ENCODE measurements at places on chromosomes 7 and 10.

DNA sequence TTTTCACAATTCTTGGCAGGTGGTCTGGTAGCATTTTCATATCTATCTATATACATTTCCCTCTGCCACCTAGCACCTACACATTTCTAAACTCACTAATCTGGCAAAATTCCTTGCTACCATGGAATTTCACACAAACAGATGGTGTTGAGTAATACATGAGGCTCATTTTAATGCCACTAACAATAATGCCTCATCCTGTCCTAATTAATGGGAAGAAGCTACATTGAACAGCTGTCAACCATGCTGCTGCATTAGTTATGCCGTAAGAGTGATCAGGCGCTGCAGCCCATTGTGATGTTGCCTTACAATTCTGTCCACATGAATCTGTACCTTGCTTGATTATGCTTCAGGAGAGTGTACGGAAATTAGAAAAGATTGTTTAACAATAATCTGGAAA is 23.2 kb downstream of the COL1A2 start:
- no peak for DNase-seq

- DNase-seq, result peak; percentile 69
Measured at GRCh38 chr10:102815790-102816549, 21.2 kb downstream of the CYP17A1 start.

- no peak for DNase-seq
Measured at GRCh38 chr10:58152673-58153263, 114.9 kb downstream of the IPMK start.

DNA sequence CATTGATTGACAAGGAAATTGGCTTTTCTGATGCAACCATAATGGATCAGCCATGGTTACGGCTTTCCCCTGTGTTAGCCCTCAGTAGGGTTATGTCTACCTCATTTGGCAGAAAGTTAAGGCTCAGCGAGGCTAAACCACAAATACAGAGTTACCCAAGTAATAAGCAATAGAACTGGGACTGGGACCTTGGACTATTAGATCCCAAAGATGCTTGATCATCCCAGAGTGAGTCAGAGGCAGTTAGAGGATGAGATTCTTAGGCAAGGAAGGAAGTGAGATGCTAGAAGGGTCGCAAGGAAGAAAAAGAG is 401.4 kb downstream of the TNS3 start:
- DNase-seq, result no peak

DNA sequence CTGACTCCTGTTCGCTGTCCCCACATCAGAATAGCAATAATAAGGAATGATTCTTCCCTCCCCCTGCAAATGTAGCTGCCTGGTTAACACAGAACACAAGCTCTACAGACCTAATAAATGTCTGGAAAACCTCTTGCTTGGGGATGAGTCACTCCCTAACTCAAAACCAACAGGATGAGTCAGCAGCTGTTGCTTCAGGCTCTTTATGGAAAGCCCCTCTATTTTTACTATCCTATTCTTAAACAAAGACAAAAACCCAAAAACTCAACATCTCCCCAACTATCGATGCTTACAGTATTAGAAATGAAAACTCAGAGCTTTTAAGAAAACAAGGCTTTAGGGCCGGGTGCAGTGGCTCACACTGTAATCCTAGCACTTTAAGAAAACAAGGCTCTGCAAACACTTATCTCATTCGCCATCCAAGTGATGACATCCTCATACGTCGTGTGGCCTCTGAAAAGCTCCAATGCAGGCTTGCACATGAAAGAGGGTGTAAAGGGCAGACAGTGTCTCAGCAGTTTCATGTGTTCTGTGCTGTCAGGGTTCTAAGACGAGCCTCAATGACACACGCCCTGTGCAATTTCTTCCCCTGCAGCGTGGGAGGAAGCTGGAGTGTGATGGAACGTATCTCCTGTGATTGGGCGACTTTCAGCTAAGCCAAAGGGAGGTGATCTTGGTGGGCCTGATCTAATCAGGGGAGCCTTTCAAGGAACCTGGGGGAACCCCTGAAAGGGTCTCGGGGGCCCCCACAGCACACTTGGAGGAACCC is 70.1 kb downstream of the AMZ1 start:
- peak; percentile 98 for DNase-seq

DNA sequence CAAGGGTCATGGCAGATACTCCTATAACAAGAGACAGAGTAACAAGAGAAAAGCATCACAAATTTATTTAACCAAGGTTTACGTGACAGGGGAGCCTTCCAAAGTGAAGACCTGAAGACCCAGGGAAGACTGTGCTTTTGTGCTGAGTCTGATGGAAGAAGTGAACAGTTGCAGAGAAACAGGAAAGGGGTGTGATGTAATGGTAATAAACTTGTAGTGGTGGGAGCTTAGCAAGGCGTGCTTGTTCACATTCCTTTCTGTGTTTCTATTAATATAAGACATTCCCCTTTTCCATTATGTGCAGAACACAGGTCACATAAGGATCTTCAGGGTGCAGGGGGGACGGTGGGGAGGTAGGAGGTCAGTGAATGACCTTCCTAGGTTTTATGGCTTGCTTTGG is 25.5 kb upstream of the C10orf67 start:
- DNase-seq, result no peak

GRCh38 chr7:108211382-108212201 is 81.4 kb upstream of the LAMB4 start:
- DNase-seq, result peak; percentile 12

GRCh38 chr10:63977329-63977923 is 456.2 kb downstream of the REEP3 start:
- peak; percentile 7 for DNase-seq

DNA sequence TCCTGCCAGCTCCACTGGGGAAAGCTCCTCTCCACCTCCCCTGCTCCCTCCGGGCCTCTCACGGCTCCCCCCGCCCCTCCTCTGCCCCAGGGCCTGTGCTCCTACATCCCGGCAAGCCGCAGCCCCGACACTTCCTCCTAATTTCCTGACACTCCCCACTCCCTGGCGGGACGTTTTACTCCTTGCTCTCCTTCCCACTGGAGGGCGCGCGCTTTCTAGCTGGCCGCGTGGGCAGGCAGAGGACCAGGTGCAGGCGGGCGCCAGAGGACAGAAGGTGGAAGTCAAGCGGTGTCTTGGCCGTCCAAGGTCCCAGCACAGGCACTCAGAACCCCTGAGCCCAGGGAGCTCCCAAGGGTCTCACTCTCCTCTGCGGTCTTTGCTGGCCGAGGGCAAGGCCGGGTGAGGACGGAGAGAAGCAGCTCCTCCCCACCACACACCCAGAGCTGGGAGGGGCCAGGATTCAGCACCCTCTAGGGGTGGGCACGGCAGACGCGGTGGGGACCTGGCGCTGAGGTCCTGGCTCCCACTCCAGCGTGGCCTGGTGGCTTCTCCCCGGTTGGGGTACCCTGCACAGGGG is 19.1 kb downstream of the ADAM8 start:
- no peak for DNase-seq

- DNase-seq, result peak; percentile 78
Measured at GRCh38 chr7:30459591-30460245, 18.9 kb downstream of the NOD1 start.

GRCh38 chr7:106152313-106152665 is 40.2 kb upstream of the SYPL1 start:
- DNase-seq, result no peak

DNA sequence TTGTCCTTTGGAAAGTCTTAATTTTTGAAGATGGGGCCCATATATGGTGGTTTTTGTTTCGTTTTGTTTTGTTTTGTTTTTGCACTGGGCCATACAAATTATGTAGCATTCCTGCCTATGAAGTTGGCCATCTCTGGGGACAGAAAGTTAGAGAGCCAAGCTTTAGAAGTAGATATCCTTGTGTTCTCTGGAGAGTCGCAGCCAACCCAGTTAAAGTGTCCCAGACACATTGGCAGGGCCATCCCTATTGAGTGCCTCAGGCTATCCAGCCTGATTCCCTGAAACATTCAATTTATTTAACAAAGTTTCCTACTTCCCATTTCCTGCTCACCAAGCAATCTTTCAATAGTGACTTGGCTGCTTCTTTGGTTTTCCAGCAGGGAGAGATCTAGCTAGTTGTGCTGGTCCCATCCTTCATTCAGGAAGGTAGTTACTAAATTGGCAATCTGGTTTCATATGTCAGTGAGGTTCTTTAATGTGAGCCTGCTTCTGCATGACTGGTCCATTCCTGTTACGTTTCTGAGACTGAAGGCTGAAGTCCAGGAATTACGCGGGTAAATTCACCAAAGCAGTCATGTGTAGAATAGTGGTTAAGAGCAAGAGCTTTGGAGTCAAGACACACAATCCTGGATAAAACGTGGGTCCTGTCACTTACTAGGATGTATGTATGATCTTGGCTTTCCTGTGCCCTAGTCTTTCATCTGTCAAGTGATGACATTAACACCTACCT is 49.3 kb upstream of the HBP1 start:
- no peak for DNase-seq

DNA sequence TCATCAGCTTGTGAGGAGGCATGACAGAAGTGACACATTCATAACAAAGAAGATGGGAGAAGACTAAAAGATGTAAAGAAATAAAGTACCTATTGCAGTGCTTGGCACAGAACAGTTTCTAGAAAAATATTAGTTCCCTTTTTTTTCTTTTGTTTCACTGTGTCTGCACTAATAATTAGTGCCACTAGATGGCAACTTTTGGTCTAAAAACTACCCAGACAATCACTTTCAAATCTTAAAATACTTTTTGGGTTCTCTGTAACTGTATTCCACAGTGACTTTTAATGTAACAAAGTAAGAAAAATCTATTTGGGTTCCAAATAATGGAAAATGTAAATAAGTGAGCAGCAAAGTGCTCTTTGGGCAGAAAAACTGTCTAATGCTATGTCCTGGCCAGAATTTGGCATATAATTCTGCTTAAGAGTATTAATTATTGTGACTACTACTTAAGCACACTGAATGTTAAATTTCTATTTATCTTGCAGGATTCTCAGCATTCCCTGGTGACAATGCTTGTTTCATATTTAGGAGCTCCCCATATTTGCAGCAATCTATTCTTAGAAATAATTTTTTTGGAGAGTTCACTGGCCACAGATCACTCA is 134.8 kb upstream of the KIF5B start:
- DNase-seq, result no peak

DNA sequence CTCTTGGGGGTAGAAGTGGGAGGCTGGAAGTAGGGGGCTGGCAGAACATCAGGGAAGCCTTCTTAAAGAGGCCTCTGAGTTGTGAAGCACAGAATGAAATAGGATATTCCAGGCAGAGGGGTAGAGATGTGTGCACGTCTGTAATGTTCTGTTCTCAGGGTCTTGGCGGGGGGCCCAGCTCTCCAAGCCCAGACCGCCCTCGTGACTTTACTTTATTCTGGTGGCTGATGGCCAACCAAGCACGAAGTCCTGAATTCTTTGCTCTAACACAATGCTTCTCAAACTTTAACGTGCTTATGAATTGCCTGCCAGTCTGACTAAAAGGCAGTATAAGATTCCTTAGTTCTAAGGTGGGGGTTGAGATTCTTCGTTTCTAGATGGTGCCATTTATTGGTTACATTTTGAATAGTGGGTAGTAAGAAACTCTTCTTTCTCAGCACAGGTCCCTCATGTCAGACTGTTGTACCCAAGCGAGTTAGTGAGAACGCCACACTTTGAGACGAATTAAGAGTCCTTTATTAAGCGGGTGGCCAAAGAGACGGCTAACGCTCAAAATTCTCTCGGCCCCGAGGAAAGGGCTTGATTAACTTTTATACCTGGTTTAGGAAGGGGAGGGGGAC is 8.2 kb downstream of the PRXL2A start:
- no peak for DNase-seq

Data from SJSA1 (cell line).